ENCODE measurements at places on chromosomes 6 and 20.

DNA sequence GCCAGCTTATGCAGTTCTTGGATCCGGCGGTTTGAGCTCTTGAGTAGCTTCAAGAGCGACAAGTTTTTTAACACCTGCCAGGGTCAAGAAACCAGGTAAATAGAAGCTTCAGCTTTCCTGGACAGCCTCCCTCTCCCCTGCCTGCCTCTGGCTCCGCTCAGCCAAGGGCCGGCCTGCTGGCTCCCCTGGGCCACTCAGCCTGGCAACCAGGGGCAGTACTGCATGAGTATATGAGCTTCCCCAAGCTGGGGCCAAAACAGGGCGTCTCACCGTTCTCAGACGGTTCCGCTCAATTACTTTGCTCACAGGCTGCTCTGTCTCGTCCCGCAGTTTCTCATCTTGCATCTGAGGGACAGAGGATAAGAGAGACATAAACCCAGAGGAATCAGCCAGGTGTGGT, 856 bp downstream of the TP53TG5 start:
- no peak for DNase-seq

DNA sequence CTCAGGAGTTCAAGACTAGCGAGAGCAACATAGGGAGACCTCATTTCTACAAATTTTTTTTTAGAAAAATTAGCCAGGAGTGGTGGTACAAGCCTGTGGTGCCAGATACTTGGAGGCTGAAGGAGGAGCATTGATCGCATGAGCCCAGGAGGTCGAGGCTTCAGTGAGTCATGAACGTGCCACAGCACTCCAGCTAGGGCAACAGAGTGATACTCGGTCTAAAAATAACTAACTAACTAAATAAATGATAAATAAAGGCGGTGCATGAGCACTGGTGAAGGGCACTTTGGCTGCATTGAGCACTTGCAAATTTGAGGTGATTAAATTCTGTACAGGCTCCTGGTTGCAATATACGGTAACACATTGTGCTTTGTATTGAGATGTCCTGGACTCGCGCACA, 13.5 kb downstream of the HLA-A start:
- no peak for DNase-seq

GRCh38 chr20:57381596-57382503, 9.3 kb upstream of the RBM38 start:
- peak; percentile 71 for DNase-seq

DNA sequence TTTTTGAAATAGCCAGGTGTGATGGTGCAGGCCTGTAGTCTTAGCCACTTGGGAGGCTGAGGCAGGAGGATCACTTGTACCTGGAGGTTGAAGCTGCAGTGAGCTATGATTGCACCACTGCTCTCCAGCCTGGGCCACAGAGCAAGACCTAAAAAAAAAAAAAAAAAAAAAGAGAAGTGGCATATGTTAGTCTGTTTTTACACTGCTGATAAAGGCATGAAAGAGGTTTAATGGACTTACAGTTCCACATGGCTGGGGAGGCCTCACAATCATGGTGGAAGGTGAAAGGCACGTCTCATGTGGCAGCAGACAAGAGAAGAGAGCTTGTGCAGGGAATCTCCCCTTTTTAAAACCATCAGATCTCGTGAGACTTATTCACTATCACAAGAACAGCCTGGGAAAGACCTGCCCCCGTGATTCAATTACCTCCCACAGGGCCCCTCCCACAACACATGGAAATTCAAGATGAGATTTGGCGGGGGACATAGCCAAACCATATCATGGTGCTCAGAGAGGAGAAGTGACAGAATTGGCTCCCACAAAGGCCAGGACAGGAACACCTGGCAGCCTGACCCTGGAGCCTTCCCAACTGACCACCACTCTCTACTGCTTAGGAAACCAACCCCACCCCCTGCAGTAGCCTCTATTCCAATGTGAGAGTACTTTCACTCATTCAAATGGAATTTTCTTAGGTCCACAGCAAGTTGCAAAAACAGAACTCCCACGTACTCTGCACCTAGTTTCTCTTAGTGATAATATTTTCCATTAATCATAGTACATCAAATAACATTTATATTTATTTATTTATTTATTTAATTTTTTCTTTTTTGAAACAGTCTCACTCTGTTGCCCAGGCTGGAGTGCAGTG, 29.8 kb downstream of the ARHGAP40 start:
- no peak for DNase-seq

- DNase-seq, result no peak
Measured at GRCh38 chr20:37789408-37789807, 95.6 kb downstream of the CTNNBL1 start.

DNA sequence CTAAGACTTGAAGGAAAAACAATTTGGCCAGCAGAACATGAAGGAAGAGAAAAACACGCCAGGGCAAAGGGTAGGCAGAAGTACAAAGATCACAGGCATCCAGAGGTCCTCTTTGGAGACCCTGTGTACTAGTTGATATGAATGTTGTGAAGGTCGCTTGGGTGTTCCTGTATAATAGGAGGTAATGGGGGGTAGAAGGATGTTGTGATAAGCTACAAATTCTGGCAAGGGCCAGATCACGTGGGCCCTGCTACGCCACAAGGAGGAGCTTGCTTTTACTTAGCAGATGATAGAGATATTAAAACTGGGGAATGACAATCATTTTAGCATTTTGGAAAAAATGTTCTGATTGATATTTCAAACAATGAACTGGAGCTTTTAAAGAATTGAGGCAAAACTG, 878 bp upstream of the HLA-DMA start:
- no peak for DNase-seq

GRCh38 chr6:43142101-43142500, 29.0 kb upstream of the SRF start:
- no peak for DNase-seq

GRCh38 chr20:25533920-25534700, 51.2 kb downstream of the NINL start:
- DNase-seq, result no peak

- no peak for DNase-seq
Measured at GRCh38 chr6:135410856-135411255, 86.7 kb downstream of the AHI1 start.

- DNase-seq, result no peak
Measured at GRCh38 chr6:4906293-4907276, 97.3 kb downstream of the RPP40 start.

DNA sequence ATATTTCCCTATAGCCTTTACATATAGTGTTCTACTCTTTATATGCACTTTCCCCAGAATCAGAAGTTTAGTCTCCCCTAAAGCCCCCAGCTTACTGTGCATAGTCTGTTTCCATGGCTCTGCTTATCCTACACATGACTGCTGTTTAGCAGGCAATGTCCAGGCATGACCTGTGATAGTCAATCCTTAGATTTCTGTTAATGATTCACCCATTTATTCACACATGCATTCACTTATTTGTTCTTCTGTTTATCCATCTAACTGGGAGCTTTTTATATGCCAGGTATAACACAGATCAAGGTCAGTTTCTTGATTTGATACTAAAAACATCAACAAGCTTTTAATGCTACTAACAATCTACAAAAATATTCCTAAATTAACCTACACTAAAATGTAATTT, 300.8 kb downstream of the PHF3 start:
- DNase-seq, result no peak

DNA sequence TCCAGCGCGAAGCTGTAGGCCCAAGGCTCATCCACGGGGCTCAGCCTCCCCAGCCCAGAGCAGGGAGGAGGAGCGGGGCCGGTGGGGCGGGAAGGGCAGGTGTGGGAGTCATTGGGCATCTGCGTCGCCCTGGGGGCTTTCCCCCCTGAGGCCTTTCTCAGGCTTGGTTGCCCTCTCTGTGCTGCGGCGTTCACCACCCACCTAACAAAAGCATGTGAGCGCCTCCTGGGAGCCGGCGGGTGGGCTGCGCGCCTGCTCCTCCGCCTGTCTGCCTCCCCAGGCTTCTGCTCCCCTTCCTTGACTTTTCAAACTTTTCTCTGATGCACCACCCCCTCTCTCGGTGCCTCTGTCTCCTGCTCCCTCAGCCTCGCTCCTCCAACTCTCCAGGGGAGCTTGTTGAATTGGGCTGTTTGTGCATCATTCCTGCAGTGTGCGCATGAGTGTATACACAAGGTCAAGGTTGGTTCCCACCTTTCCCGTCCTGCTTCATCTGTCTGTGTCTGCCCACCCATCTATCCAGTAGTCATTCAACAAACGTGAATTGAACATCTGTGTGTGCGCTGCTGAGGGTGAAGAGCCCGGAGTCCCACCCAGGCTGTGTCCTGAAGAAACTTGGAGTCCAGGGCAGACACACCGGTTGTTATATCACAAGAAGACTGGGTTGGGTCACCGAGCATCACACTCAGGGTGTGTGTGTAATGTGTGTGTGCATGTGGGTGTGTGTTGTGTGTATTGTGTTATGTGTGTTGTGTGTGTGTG, 82.4 kb upstream of the NNAT start:
- DNase-seq, result no peak

GRCh38 chr6:154112181-154112809, 73.3 kb downstream of the OPRM1 start:
- no peak for DNase-seq

DNA sequence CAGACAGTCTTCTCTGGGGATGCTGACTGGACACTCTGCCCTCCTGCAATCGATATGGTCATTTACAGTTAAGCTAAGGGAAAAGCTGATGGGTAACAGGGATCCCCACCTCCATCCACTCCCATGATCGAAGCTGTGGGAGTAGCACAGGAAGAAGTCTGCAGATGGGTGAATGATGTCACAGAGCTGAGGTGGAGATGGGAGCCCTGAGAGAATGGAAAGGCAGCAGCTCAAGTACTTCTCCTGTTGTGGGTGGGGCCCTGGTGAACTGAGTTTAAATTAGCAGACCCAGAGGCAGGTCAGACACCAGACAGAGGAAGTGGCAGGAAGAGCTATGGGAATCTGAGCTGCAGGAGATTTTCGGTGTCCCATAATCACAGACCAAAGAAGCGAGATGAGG, 29.0 kb downstream of the HDGFL1 start:
- DNase-seq, result no peak

GRCh38 chr20:36808317-36809257, 35.0 kb upstream of the DSN1 start:
- DNase-seq, result peak; percentile 18

- DNase-seq, result no peak
Measured at GRCh38 chr6:36320475-36320874, 16.2 kb downstream of the BNIP5 start.

DNA sequence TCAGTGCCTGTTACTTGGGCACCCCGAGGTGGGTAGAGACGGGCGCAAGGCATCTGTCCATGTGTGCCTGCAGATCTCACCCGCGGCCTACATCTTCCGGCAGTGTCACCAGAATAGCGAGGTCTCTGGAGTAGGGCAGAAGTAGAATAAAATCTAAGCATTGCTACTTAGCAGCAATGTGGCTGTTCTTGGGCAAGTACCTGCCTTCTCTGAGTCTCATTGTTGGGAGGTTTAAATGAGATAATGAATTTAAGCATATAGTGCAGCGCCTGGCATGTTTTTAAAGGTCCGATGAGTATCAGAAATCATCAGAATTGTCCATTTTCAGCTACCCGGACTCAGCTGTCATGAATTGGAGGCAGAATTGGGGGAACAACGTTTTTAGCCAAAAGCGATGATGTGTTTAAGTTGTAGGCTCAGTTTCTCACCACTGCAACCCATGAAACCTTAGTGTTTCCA, 800 bp downstream of the ABCC10 start:
- no peak for DNase-seq

DNA sequence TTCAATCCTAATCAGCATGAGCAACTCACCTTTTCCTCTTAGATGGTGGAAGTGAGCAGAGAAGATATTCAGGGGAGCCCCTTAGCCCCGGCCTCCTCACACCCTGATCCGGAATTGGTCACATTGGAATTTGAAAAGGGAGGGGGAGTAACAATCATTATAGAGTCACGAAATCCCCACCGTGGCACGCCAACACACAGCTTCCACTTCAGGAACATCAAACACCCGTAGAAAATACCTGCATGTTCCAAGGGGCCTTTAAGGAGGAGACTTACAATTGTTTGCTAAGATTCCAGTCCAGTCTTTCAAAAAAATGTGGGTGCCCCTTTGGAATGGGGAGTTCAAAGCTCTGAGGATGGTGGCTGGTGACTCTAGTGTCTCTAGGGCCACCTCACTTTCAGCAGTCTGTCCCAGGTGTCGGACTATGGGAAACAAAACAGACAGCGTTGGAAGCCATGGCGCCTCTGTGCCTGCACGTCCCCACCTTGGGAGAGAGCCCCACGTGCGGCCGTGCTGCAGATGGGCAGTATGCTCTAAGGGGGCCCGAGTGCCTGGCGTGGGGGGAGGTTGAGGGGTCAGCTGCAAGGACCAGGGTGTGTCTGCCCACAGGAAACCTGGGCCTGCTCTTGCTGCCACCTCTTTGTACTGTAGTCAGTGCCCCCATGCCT, 2.4 kb downstream of the CD93 start:
- no peak for DNase-seq

- no peak for DNase-seq
Measured at GRCh38 chr6:158011980-158012566, 30.4 kb downstream of the SYNJ2 start.

- DNase-seq, result no peak
Measured at GRCh38 chr20:50194422-50194830, 3.8 kb downstream of the CEBPB start.

GRCh38 chr6:165272585-165272984, 36.8 kb downstream of the C6orf118 start:
- DNase-seq, result no peak

DNA sequence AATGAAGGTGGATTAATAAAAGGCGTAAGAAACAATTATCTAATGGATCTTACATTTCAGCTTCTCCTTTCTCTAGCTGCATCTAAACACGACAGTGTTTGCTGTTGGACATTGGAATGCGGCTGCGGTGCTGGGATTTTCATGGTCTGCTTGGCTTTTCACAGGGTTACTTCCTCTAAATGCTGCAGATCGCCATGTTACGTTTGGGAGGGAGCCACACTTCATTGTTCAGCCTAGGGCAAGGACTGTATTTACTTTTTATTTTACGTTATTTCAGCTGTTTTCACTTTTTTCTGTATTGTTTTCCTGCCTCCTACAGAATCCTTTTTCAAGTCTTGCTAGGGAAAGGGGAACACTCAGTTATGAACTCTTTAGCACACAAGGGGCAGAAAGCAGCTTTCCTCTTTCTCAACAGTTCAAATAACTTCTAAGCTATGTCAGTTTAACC, 97.9 kb upstream of the MTHFD1L start:
- DNase-seq, result no peak

DNA sequence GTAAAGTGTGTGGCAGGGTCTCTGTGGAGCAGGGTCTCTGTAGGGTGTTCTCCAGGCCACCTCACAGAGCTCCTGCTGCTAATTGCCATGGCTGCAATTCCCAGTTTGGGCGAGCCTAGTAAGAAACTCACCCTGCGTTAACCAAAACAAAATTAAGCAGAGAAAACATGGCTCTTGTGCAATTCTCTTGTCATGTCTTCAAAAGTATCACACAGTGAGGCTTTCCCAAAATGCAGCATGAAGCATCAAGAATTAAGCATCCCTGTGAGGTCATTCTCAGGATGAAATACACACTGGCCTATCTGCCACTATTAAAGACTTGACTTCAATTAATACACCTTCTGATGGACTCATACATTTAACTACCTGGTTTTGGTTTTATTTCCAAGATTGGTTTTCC, 72.8 kb downstream of the KIF13A start:
- DNase-seq, result no peak

All from KG1 (cell line).